Activated T-helper 9 cell treated with anti-CD3 and anti-CD28 coated beads, Interleukin-2, amount 50 U/mL, for 16 hours (primary cell): ENCODE measurements at places on chromosomes 5 and 9.

- no peak for DNase-seq
Observed at GRCh38 chr5:149237662-149238061, 34.0 kb upstream of the AFAP1L1 start.

- DNase-seq, result no peak
Observed at GRCh38 chr9:128903871-128904620, 16.7 kb upstream of the PHYHD1 start.

DNA sequence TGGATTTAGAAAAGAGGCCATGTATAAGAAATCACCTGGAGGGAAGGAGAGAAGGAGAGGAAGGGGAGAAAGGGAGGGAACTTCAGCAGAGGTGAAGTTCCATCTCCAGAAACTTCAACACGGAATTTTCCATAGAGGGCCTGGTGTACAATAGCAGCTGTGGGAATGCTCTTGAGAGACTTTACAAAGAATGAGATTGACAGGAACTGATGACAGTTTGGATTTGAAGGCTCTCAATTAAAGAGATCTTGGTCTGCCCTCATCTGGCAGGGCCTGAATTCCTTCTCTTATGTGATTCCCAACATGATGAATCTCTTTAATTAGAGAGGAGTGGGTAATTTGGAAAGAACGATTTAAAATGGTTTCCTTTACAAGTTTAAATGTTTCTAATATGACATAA is 143.5 kb downstream of the MLLT3 start:
- no peak for DNase-seq

DNA sequence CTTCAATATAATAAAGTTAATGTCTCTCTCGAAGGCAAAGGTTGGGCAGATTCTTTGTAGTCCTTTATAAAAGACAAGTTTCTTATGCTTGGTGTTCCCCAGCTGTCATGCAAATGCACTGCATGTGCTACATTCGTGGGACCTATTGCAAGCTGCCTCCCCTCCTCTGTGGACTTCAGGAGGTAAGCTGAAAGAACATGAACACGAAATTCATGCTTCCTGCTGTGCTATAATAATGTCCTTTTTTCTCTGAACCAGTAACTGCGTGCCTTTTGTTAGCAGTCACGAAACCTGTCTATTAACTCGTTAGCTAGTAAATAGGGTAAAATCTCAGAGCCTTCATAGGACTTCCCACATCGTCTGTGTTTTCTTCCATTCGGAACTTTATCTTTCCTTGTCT is 363.5 kb downstream of the CDH9 start:
- no peak for DNase-seq

DNA sequence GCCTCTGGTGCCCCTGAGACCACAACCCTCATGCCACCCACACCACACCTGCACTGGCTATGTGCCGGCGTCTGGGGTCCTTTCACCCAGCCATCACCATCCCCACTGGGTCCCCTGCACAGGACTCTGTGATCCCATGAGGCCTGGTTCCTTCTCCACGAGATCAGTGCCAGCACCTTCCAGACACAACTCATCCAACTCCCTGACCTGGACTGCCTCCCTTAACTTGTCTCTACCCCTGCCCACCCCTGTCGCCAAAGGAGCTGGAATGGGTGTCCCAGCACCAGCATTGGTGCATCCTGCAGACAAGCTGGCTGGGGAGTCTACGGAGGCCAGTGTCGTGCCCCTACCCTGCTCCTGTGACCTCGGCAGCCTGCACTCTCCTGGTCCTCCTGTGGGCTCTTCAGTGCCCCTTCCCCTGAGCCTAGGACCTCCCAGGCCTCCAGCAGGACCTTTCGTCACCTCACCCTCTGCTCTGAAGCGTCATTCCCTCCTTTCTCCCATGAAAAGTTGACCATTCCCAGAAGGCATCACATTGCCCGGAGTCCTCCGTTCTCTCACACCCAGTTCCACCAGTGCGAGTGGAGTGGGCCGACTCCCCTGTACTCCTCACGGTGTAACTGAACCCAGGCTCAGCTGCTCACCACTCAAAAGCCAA is 87.7 kb downstream of the NSUN2 start:
- DNase-seq, result no peak

- DNase-seq, result no peak
Observed at GRCh38 chr9:101601904-101602765, 7.4 kb upstream of the PPP3R2 start.

GRCh38 chr5:107712359-107712870 is 41.7 kb upstream of the EFNA5 start:
- DNase-seq, result no peak

- no peak for DNase-seq
Observed at GRCh38 chr5:118506217-118506852, 482.0 kb downstream of the DTWD2 start.

GRCh38 chr5:136356747-136357469 is 8.4 kb downstream of the TRPC7 start:
- no peak for DNase-seq

GRCh38 chr9:91858213-91859030 is 91.6 kb downstream of the ROR2 start:
- no peak for DNase-seq

DNA sequence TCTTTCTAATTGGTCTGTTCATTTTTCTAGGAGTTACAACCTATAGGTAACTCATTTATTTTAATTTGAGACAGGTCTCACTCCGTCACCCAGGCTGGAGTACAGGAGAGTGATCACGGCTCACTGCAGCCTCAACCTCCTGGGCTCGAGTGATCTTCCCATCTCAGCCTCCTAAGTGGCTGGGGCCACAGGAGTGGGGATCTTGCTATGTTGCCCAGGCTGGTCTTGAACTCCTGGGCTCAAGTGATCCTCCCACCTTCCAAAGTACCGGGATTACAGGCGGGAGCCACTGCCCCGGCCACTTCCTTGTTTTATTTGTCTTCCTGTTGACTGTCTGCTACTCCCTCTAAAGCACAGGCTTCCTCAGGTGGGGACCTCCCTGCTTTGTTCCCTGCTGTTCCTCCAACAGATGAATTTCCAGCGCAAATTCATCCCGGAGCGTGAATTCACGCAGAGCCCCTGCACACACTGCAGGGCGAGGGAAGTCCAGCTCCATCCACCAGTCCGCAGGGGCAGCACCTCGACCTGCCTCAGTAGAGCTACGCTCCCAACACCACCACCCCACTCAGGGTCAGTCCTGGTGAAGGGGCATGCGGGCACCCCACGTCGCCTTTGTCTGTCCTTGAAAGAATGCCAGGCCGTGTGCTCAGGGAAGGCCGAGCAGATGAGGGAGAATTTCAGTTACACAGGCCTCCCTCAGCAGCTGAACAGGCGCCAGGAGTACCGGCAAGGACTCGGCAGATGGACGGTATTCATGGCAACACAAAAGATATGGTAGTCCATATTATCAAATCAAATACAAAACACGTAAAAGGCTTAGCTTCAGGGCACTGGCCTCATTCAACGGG is 6.3 kb downstream of the QSOX2 start:
- DNase-seq, result no peak

DNA sequence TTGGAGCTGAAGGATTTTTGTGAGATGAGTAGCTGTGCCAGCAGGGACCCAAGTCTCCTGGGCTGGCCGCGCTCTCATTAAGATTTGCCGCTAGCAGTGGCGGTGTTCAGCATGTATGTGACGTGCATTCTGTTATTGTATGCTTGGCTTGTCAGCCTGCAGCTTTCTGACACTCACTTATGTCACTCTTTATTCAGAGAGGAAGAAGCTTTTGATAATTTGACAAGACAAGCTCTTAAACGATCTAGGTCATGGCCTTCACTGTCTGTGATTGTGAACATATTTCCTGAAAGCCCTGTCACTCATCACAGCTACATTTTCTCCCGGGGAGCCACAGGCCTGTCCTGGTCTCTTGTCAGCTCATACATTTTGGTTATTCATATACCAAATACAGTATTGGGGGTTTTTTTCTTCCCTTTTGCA is 98.2 kb upstream of the GRHPR start:
- DNase-seq, result no peak

DNA sequence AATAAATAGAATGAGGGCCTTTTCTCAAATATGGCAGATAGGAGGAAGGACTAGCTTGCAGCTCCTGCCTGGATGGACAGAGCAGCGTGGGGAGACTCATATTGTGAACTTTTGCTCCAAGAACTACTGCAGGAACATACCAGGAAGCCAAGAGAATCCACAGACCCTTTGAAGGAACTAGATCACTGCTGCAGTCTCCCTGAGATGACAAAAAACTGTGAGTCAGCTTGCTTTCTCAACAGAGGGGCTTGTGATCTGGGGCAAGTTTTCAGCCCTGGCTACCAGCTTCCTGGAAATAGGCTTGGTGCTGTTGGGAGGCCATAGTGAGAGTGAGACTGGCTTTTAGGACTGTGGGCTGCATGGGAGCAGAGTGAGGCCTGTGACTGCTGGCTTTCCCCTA is 170.6 kb upstream of the TRIM32 start:
- no peak for DNase-seq

DNA sequence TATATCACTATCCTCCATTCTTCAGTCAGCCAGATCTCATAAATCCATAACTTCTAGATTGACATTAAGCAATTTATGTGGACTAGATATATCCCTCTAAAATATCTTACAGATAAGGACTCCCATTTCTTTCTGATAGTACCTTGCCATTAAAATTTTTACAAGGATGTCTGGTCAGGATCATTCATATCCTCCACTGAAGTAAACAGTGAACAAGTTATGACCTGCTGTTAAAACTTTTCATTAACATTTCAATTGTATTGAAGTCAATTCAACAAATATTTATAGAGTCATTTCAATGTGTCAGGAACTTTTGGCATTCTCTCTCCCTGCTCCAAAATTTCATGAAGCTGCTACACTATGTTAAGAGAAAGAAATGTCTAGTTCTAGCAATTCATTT is 1159.6 kb downstream of the CDH12 start:
- DNase-seq, result no peak

DNA sequence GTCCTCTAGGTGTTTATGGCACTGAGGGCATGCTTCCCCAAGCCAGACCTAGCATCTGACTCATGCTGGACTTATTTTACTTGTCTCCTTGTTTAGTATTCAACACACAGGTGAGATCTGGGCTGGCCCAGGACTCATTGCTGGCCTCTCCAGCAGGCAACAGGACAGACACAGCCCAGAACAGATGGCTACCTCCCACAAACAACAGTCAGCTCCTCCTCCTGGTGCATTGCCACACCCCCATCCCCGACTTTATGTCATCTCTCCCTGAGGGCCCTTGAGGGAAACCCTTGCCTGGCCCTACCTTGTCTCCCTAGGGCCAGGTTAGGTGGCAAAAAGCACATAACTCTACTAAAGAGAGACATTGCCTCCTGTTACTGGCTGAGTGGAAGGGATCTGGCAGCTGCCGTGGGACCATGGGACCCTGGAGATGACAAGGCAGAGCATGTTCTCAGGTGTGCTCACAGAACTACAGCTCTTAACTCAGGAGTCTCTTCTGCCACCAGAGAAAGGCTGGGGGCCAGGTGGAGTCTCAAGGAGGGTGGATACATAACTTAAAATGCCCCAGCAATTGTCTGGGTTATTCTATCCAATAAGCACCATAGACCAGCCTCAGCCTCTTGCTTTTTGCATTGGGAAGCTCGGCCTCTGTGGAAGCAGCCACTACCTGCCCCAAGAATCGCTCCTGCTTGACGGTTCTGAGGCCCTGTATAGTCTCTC is 2.3 kb downstream of the ACSL6 start:
- no peak for DNase-seq

- DNase-seq, result no peak
Observed at GRCh38 chr9:78158286-78158685, 77.6 kb upstream of the CEP78 start.

- no peak for DNase-seq
Observed at GRCh38 chr9:16191691-16192402, 639.0 kb downstream of the CCDC171 start.

DNA sequence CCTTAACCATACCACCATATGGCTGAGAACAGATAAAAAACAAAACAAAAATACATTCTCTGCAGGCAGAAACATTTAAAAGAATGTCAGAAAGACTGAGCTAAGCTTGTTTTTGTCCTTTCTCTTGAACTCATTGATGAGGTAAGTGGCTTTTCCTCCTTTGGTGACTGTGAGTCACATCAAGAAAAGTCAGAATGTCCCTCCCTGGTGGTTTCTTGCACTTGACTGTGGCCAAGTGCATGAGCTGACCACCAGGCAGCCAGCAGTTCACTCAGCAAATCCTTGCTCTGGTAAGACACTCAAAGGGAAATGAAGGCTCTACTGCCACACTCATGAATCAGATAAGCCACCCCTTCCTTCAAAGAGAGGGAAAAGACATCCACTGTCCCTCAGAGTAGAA is 970.9 kb downstream of the TAF11L14 start:
- DNase-seq, result no peak

DNA sequence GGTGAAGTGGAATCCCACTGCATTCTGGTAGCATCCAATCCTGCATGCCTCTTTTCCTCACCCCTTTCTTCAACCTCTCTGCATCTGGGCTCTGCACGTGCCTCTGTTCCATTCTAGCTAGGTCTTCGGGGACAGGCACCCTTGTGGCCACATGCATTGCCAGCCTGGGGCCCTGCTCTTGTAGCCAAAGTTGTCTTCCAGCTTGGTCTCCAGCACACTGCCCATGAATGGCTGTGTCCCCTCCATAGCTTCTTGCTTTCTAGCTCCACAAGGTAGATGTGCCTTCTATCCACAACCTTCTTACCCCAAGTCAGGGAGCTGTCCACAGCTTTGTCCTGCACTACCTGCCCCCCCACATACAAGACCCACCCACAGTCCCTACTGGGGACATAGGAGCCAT is 32.6 kb downstream of the ALG2 start:
- no peak for DNase-seq

GRCh38 chr5:135210286-135211055 is 176.4 kb upstream of the PITX1 start:
- DNase-seq, result no peak

- no peak for DNase-seq
Observed at GRCh38 chr5:15823398-15823797, 323.4 kb downstream of the FBXL7 start.

DNA sequence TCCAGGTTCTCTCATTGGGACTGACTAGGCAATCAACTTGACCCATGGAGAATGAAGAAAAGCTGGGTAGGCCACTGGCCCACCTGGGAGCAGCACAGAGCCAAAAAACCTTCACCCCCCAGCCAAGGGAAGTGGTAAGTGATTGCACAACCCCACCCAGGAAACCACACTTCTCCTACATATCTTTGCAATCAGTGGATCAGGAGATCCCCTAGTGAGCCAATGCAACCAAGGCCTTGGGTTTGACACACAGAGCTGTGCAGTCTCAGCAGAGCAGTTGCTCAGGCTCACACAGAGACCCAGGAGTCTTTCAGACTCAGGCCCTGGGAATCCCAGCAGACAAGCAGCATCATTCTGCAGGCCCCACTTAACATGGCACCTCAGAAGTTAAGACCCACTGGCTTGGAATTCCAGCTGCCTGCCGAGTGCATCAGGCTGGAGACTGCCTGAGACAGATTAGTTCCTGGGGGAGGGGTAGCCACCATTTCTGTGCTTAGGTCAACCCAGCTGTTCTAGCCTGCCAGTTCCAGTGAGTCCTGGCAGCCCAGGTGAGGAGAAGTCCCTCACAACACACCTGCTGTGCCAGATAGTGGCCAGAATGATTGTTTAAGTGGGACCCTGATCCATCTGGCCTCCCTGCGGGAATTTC is 136.4 kb downstream of the SAXO1 start:
- DNase-seq, result no peak

GRCh38 chr5:76703707-76704106 is 12.2 kb upstream of the F2R start:
- no peak for DNase-seq

GRCh38 chr5:113578091-113578490 is 64.6 kb downstream of the YTHDC2 start:
- no peak for DNase-seq
